K562 (cell line): ENCODE measurements at places on chromosomes 1 and 21.

DNA sequence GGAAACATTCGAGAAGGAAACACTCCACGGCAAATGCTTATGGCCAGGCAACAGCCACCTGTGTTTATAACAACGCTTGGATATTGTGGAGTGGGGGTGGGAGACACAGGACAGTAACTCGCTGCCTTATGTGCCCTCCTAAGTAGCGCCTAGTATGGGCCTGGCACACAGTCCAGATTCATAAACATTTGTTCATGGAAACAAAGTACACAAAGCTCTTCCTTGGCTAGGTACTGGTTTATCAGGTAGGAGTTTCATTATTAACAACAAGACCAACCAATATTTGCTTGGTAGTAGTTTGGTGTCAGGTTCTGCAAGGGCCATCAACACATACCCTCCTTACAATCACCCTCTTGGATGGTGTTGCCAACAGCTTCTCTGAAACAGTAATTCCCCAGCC lies 23.4 kb downstream of the TMCO4 start:
- no peak for DNase-seq

GRCh38 chr1:113675302-113675701 lies 84.0 kb downstream of the PHTF1 start:
- DNase-seq: no peak

- DNase-seq: no peak
Measured at GRCh38 chr1:52925571-52926005, 1.5 kb upstream of the SCP2 start.

- DNase-seq: no peak
Measured at GRCh38 chr21:27265949-27266348, 299.1 kb upstream of the ADAMTS5 start.

- DNase-seq: no peak
Measured at GRCh38 chr1:64687725-64688327, 57.0 kb upstream of the RAVER2 start.

DNA sequence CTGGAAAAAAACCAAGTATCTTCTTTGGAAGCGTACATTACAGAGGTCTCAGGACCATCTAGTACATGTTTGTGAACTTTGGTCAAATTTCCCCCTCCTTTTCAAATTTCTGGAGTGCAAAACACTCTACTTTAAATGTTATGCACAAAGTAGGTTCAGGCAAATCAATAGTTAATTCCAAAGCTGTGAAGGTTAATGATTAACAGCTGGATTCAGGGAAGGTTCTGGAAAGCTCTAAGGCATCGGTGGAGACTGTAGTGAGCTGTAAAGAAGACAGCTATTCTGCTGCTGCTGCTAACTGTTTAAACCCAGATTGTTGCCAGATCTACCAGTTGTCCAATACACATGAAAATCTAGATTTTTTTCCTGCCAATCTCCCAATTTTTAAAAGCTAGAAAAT lies 70.9 kb downstream of the ELAVL4 start:
- DNase-seq: no peak

GRCh38 chr1:230208619-230209261 lies 141.7 kb downstream of the GALNT2 start:
- no peak for DNase-seq

DNA sequence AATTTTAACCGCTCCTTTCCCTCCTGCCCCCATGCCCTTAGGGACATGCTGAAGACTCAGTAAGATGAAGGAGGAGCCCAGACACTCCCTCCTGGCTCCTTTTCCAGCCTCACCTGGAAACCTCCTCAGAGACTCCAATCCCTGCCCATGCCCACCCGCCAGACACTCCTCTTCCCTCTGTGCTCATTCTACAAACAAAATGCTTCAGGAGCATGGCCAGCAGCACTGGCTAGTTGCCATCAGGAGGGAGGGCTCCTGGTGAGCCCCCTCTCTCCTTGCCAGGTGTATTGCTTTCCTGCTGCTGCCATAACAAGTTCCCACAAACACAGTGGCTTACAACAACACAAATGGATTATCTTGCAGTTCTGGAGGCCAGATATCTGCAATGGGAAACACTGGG lies 126.1 kb downstream of the PSMG1 start:
- no peak for DNase-seq

DNA sequence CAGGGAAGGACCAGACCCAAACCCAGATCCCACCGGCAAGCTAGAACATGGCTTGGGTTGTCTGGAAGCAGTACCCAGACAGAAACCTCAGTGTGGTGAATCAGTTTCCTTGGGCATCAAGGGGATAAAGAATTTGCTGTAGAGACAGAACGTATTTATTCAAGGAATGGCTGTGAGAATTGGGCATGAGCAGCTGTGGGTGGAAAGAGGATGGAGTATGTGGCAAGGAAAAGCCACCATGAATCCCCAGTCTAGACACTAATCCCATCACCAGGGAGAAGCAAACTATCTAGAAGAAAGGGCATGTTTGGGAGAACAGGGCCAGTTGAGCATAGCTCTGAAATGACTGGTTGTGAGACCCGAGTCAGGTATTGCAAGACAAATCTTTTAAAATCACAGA lies 109.2 kb downstream of the TOMM20 start:
- no peak for DNase-seq
